Stimulated activated CD4-positive, alpha-beta T cell treated with anti-CD3 and anti-CD28 coated beads, Interleukin-2, amount 100 ng/mL, for 48 hours (primary cell): ENCODE measurements at places on chromosomes 2 and 18.

GRCh38 chr18:76353500-76353899 lies 141.5 kb downstream of the ZNF516 start:
- no peak for DNase-seq

- no peak for DNase-seq
Observed at GRCh38 chr2:7574385-7574784, 657.2 kb downstream of the RNF144A start.

DNA sequence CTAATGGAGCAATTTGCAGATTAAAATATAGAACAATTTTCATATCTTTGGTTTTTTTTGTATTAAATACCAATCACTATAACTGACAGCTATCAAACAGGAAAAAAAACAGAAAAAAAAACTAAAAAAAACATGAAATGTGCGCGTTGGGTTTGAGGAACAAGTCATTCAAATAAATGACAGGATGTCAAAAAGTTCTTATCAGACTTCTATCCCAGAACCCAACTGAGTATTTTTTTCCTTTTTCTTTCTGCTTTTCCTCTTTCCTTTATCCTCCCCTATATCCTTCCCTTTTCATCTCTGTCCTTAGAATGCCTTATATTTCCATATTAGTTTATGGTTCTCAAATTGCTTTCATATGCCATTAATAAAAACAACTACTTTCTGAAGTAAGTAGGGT lies 14.3 kb downstream of the PRKRA start:
- DNase-seq: no peak

DNA sequence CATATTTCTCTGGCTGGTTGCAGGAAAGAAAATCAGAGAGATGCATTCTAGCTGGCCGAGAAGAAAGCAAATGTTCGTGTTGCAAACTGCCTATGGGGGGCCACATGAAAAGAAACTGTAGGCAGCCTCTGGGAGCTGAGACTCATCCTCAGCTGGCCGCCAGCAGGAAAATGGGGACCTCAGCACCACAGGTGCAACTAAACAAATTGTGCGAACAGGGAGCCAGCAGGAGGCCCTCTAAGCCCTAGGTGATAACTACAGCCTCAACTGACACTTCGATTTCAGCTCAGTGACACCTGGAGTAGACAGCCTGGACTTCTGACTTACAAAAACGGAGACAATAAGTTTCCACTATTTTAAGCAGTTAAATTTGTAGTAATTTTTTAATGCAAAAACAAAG lies 107.3 kb downstream of the DTNB start:
- no peak for DNase-seq

GRCh38 chr2:188576651-188577050 lies 285.0 kb downstream of the GULP1 start:
- DNase-seq: no peak

DNA sequence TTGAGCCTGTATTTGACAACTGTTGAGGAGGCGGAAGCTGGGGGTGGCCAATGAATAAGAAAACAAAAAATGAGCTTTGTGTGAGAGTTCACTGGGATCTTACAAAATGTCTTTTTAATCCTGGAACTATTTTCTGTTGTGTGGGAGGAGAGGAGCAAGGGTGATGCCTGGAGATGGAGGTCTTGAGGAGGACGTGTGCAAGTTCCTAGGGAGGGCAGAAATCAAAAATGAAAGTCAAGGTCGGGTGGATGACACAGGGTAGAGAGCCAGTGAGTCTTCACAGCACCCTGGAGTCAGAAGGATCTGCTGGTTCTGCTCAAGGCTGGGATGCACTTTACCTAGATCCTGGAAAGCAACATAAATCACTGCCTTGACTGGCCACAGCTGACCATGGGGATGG lies 180.3 kb upstream of the PKDCC start:
- DNase-seq: no peak

DNA sequence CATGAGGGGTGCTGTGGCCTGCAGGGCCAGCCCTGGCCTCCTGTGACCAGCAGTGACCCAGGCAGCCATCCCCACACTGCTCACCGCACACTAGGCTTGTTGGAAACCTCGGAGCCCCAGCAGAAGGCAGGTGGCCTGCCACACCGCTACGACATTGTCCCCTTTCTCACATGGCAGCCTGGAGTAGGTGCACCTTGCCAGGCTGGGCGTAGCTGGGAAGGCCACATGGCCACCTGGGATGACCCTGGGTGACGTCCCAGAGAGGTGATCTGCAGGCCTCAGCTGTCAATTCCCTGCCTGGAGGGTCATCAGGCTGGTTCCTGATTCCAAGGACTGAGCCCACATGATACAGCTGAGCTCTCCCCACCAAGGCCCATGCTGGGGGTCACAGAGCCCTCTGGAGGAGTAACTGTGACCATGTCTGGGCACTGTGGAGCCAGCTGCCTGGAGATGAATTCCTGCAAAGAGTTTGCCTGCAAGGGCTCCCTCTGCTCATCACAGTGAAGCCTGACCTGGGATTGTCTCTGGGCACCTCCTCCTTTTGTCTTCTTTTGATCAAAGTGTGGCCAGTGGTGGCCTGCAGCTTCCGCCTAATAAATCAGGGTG lies 119.6 kb upstream of the OTOS start:
- no peak for DNase-seq

- DNase-seq: no peak
Observed at GRCh38 chr18:62510789-62511188, 12.0 kb upstream of the ZCCHC2 start.

DNA sequence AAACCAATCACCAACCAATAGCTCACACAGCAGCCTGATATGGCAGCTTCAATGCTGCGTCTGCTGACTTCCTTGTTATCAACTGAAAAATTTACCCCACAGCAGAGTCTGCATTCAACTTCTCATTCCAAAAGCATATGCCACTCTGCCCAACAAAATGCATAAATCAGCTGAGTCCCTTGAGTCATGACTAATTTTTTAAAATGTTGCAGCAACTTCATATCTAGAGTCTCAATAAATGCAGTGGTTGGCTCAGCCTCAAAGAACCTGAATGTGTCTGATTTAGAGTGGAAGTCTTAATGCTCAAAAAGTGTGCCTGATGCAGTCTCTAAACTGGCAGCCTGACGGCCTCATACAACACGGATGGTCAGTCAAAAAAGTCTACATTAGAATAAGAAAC lies 46.5 kb downstream of the FARSB start:
- no peak for DNase-seq

- no peak for DNase-seq
Observed at GRCh38 chr18:37673671-37674070, 108.1 kb upstream of the CELF4 start.

DNA sequence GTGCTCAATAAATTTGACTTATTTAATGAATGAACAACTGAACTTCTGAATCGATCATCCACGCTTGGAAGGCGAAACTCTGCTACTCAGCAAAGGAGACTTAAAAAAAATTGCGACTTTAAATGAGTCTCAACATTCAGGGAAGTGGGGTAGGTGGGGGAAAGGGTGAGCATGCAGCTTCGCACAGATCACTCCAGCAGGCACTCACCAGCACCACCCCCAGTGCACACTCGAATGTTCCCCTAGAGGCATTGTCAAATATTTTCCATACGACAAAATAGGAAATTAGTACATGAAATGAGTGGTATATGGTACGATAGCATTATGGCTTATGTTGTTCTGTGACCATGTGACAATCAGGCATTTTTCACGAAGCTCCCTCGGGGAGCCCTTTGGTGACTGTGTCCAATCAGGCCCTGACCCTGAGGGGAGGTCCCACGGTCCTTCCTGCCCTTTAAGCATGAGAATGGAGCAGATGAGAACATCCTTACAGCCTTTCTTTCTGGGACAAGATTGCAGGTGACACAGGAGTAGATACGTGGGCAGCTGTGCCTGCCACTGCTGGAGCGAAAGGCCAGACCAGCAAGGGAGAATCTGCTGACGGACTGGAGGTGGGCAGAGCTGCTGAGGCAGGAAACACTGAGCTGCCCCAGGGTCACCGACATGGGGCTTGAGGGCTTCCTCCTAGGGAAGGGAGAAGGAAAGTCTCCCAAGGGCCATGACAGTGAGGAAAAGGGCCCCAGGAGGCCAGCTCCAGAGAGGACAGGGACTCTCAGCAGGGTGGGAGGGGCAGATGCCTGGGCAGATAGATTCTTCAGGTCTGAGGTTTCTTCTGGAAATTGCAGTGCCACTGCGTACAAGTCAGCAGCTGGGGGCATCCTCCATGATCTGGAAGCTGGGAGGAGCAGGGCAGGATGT lies 101.3 kb upstream of the ID2 start:
- no peak for DNase-seq
